BJ (cell line): ENCODE measurements at places on chromosomes 6 and 20. TPM values are rescaled to one million over a fixed set of nuclear protein-coding genes. Genes with fewer than 3 reads are reported as not detected.

DNA sequence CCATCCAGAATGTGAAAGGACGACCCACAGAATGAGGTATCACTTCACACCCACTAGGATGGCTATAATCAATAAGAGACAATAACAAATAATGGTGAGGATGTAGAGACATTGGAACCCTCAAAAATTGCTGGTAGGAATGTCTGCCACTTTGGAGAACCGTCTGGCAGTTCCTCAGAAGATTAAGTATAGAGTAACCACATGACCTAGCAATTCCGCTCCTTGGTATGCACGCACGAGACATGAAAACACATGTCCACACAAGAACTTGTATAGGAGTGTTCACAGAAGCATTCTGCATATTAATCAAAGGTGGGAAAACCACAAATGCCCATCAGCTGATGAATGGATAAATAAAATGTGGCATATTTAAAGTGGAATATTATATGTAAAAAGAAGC is 100.6 kb downstream of the IRF4 start:
- no peak for DNase-seq

- no peak for DNase-seq
Measured at GRCh38 chr6:35174501-35174900, 33.4 kb upstream of the TCP11 start.

GRCh38 chr6:14016432-14016831 is 91.7 kb downstream of the RNF182 start:
- DNase-seq = no peak

GRCh38 chr6:46626976-46627375 is 25.6 kb downstream of the CYP39A1 start:
- DNase-seq = no peak

DNA sequence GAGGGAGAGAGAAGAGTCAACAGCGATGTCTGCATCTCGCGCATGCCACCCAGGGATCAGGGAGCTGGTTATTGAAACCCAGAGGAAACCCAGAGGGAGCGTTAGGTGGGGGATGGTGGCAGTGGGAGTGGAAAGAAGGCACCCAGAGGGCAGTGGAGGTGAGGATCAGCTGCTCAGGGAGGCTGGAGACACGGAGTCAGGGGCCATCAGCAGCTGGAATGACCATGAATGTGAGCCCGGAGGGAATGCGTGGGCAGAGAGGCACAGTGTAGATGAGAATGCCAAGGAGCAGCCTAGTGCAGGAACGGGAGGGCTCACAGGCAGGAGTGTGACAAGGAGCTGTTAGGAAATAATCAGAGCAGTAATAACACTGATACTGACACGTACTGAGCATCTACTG is 36.2 kb downstream of the RSPO4 start:
- DNase-seq = no peak

DNA sequence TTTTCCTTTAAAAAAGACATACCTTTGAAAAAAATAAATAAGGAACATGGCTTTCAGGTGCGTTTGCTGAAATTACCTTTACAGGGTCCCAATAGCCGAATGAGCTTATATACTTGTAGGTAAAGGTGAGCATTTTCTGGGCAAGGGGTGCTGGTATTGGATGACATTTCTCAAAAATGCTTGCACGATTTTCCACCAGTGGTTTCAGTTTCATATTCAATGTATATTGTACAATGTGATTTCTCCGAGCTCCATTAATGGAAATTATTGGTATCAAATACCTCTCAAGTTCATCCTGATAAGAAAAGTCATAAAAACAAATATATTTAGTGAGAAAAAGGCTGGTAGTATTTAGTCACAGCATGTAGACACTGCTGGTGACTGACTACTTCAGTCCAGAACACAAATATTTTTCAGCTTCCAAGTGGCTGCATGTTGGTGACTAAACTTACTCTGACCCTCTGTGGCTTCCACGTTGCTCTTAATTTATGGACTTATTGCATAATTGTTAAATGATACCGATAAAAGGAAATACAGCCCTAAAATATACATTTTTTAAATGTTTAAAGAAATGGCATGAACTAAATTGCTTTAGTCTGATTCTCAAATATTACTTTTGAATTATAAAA is 32.9 kb upstream of the ZBTB24 start:
- DNase-seq = no peak

DNA sequence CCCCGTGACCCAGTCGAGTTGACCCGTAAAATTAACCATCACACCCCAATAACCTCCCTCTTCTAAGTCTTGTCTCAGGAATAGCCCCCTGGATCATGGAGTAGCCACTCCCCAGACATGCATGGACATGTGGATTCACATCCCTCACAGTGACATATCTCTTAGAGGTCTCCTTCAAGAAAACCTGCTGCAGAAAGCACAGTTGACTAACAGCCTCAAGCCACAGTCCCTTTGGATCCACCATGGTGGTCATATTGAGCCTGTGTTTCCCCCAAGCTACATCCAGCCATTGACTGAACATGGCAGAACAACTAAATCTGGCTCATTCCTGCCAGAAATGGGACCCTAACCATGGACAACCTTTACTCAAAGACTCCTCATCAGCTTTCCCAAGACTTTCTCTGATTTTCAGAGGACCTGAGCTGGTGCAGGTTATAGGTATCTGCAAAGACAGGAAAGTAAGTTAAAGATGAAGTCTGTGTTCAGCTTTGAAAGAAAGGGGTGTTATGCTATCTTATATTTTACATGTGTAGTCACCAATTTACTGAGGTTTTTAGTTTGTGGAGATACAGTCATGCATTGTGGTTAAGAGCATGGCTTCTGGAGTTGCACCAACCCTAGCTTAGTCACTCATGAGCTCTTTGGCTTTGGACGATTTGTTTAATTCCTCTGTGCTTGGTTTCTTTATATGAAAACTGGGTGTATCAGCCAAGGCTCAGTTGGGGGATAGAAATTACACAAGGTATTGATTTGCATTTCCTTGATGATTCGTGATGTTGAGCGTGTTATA is 219.1 kb downstream of the MYLK4 start:
- DNase-seq = peak; percentile 38

The TRAPPC3L gene
- 0.04 and 0.17 TPM in 2 replicates for polyA plus RNA-seq

The GPR63 gene
- 0.38 and 0.61 TPM in 2 replicates for polyA plus RNA-seq

The SNAI1 gene
- polyA plus RNA-seq = 3.6 and 6.5 TPM in 2 replicates

DNA sequence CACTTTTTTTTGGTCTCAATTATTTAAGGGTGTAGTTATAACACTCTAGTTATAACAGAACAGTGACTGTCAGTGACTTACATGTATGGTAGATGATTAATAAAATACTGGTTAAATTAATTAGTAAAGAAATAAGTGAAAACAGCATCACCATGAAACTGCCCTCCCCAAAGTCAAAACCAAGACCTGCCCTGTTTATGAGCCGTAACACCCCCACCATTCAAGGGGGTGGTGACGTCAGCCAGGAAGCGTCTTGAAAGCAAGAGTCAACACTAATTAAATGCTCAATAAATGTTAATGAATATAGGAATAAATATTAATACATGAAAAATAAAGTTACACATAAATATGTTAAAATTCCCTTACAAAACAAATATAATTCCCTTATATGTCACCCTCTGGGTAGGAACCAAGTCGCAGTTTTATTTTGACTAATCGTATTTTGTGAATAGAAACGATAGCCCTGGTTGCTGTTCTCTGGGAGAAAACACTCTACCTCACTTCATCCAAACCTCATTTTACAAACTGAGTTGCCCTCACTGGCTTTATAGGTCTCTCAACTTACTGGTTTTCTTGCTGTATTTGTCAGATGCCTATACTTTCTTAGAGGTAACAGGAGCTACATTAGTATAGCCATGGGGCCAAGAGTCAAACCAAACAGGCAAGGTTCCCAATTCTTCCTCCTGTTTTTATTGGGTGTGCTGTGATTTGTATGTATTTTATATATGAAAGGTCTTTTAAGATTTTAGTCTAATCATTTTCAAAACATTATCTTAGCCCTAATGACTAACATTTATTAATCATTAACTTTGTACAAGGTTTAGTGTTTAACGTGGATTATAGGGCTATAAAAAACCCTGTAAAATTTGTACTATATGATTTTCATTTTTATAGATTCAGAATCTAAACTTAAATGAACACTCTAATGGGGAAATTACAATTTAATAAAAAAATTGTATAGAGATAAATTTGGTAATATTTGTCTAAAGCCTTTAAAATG is 227.9 kb upstream of the IRAK1BP1 start:
- DNase-seq = no peak

The PRR18 gene
- polyA plus RNA-seq = not detected in 2 replicates

GRCh38 chr20:35398660-35399144 is 13.1 kb downstream of the UQCC1 start:
- DNase-seq = no peak

The RAD21L1 gene
- 0.06 and 0.18 TPM in 2 replicates for polyA plus RNA-seq

DNA sequence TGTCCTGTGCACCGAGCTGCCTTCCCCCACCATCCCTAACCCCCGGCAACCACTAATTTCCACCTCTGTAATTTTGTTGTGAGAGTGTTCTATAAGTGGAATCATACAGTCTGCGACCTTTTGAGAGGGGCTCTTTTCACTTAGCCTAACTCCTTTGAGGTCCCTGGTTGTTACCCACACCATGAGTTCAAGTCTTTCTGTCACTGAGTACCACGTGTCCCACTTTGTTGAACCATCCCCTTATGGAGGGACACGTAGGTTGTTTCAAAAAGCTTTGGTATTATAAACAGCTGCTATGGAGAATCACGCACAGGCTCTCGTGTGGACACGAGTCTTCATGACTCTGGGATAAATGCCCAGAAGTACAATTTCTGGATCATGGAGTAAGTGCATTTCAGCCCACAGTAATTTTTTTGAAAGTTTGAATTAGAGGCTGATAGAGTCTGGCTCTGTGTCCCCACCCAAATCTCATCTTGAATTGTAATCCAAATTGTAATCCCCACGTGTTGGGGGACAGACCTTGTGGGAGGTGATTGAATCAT is 9.5 kb downstream of the FAM209B start:
- no peak for DNase-seq
